ENCODE measurements at places on chromosomes 3 and 15.

DNA sequence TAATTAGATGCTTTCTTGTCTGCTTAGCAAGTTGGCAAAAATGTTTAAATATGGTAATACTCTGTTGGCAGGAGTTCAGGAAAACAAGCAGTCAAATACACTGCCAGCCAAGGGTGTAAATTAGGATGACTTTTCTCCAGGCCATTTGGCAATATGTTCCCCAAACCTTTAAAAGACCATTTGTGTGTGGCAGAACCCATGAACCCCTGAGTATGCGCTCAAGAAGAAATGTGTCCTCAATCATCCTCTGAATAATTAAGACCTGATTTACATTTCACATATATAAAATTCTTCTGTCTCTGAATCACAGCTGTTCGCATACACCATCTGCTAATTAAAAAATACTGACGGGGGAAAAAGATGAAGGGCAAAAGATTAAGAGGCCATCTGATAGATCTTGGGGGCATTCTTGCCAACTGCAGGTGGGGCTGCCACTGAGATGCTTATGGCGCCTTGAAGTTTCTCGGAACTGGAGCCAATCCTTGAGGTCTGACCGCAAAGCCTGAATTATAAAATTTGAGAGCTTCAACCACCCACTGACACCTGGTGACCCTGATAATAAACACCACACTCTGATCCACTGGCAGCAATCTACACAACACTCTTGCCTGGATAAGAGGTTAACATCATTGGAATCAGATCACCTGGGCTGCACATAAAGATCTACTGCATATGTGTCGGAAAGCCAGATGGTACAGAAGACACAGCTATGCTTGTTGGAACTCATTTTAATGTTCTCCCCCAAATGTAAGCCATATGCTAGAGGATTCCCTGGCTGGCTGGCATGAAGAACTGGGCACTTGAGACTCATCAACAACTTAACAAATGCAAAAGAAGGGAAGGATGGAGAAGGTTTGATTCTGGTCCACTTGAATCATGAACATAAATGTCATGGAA, 190.6 kb downstream of the OSBPL10 start:
- no peak for DNase-seq

DNA sequence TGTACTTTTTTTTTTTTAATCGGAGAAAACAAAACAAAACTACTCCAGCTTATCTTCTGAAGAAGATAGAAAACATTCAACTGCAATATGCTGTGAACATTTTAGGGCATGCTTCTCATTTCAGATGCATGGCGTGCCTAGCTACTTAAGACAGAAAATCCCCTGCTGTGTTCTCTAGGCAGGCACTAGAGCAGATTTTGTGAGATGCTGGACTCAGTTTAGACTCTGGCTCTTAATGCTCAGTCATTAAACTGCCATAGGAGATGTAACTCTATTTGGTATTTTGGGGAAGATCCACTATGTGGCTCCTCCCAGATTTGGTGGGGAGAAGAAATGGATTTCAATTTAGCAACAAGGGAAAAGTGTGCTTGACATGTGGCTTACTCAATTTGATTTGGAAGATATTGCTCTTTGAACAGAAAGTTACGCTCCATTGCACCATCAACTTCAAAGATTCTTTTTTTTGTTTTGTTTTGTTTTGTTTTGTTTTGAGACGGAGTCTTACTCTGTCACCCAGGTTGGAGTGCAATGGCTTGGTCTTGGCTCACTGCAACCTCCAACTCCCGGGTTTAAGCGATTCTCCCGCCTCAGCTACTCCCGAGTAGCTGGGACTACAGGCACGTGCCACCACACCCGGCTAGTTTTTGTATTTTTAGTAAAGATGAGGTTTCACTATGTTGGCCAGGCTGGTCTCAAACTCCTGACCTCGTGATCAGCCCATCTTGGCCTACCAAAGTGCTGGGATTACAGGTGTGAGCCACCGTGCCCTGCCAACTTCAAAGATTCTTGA, 62.0 kb upstream of the LEKR1 start:
- no peak for DNase-seq

DNA sequence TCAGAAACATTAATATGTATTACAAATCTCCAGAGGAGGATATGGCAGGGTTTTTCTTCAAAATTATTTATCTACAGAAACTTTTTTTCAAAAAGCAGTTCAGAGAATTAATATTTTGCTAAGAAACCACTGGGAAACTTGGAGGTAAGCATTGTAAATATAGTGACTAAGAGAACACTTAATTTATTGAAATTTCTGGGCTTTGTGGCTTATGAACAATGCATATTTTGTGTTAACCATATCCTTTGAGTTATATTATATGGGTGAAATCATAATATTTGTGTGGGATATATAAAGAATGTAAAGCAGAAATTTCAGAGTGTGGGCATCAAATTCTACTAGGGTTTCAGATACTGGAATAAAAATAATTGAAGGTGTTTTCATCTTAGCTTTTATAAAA, 1059.2 kb downstream of the ZPLD1 start:
- no peak for DNase-seq

GRCh38 chr3:12421132-12421531, 63.1 kb upstream of the TSEN2 start:
- no peak for DNase-seq

DNA sequence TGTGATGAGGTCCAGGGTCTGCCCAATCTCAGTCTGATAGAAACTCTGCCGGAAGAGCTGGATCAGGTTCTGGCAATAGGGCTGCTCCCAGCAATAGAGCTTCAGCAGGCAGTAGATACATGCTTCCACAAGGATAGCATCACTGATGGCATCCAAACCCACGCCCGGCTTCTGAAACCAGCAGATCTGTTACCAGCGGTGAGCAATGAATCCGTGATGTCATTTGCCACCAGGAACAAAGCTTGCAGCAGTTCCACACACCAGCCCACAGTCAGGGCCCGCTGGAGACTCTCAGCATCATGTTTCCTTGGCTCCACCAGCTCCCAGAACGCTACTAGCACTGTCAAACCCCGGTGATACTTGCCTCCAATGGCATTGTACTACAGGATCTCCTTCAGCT, 19.3 kb upstream of the TTBK2 start:
- no peak for DNase-seq

GRCh38 chr3:58036293-58037032, 28.2 kb downstream of the FLNB start:
- no peak for DNase-seq

GRCh38 chr3:45946307-45946706, 3.0 kb downstream of the CXCR6 start:
- DNase-seq = no peak

GRCh38 chr15:93030430-93031102, 58.4 kb downstream of the RGMA start:
- no peak for DNase-seq

DNA sequence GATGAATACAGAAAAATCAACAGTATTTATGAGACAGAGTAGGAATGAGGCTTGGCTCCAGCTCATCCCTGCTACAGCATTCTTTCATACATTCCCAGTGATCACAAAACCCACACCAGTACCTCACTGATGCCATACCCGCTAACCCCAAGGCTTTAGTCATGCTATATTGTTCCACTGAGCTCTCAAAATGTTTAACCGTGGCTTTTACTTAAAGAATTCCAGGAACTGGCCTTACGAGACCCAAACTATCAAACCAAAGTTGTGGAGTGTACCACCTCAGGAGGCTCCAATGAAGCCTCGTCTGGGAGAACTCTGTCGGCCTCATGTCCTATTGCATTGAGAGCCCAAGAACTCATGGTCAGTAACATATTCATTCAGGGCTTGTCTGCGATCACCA, 278.9 kb downstream of the ULK4 start:
- DNase-seq = no peak

DNA sequence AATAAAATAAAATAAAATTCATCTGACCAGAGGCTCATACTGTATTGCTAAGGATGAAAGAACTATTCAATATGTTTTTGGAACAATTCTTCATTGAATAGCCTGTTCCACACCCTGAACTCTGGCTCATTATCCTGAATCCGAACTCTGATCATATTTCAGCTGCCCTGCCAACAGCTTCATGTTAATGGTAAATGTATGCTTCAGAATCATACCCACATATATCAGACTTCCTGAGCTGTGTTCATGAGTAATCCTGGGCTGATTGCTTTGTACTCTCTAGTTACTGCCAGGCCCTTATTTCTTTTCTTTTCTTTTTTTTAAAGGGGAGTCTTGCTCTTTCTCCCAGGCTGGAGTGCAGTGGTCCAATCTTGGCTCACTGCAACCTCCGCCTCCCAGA, 11.8 kb downstream of the INO80 start:
- DNase-seq = no peak

GRCh38 chr3:180332608-180333007, 269.4 kb upstream of the TTC14 start:
- no peak for DNase-seq

DNA sequence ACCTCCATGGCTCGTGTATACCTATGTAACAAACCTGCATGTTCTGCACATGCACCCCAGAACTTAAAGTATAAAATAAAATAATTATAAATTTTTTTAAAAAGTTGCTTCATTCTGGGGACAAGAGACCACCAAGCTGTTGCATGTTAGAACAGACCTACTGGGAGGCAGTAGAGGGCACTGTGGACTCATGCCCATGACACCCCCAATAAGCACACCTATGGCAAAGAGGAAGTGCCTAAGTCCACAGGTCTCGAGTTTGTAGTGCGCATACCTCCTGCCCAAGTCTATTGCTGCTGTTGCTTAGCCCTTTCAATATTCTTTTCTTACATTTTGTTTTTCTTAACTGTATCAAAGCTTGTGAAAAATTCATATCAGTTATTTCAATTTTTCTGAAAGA, 267.9 kb upstream of the THBS1 start:
- DNase-seq = no peak

GRCh38 chr3:38354588-38355330, 8.2 kb downstream of the XYLB start:
- no peak for DNase-seq

DNA sequence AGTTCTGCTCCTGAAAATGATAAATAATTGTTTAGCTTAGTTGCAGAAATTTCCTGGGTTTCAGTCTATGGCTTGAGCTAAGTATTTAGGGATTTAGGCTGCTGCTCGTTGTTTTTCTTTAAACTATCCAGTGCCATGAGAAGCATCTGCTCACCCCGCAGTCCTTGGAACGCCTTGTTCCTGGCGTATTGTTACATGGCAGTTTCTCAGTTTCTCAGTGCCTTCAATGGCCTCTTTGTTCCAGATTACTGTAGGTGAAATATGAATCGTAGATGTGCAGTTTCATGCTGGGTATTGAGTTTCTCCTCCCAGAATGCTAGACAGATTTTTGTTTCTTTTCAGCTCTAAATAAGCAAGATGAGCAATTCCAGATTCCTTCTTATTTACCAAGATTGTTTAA, 269.5 kb upstream of the GBE1 start:
- DNase-seq = no peak

GRCh38 chr15:67405208-67406191, 115.4 kb upstream of the C15orf61 start:
- DNase-seq = no peak

- no peak for DNase-seq
These were observed 136.2 kb upstream of the EIF1B start for GRCh38 chr3:40173227-40173721.

DNA sequence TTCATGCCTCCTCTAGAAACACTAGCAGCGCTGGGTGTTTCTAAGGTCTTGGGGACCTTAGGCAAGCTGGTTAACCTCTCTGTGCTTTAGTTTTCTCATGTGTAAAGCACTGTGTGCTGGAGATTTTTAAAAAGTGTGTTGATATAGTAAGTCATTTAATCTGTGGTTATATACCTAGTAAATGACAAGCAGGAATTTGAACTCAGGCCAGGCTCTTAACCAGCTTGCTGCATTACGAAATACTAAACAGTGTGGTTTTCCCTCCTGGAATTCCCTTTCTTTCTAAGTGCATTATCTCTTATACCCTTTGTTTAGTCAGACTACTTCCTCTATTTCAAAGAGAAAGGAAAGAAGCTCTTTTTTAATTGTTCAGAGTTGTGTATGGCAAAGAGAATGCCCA, 26.5 kb downstream of the NEO1 start:
- no peak for DNase-seq

GRCh38 chr15:63430766-63431451, 49.3 kb upstream of the CA12 start:
- DNase-seq = no peak

DNA sequence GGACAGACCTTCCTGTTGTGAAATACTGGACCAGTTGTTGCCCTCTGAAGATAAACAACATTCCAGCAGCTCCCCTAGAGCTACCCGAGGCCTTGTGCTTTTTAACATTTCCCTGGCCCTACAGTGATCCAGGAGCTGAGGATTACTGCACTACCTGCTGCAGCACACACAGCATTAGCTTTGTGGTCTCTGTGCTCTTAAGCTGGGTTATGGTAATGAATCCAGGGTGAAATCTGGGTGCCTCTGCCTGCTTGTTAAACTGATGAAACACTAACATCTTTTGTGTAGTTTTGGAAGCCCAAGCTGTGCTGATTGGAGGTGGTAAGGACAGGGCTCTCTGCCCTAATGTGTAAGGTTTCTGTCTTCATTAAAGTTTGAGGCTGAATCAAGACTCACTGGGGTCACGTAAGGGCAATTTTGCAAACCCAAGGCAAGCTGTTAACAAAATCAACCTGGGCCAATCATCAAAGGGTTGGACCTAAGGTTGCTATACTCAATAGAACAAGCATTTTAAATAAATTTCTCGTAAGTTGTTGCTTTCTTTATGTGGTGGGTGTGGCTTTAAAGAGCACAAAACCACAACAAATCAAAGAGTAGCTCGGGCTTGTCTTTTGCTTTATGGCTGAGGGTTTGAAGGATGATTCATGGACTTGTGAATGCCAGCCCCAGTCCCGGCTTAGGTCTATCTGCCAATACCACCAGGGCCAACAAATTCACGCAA, 183.9 kb downstream of the TPRG1 start:
- DNase-seq = peak; percentile 3

GRCh38 chr3:152019508-152019907, 146.1 kb downstream of the SUCNR1 start:
- DNase-seq = no peak

DNA sequence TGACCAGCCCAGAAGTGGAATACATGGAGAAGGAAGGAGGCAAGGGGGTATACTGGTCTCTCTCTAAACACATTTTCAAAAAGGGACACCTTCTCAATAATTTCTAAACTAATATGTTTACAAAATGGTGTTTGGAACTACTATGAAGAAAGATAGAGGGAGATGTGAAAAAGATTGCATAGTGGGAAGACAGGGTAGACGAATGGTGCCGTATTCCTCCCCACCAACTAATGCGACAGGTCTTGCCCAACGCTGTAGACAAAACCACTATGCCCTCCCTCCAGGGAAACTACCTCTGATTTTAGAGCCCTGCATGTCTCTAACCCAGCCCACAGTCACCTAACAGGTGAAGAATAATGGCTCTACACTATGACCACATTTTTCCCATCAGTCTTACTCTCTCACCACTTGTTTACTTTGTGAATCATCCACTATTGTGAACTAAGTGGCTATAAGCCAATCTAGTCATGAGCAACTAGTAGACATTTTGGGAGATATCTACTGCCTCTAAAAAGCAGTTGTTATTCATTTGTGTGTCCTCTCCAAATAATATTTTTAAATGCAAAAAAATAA, 108.2 kb upstream of the UBE2E2 start:
- no peak for DNase-seq

- DNase-seq = no peak
These were observed 120.7 kb downstream of the FNDC3B start for GRCh38 chr3:172159962-172160538.

Measured in activated CD8-positive, alpha-beta memory T cell treated with anti-CD3 and anti-CD28 coated beads for 1 hour (primary cell).